ENCODE measurements at places on chromosomes 1 and 21.

GRCh38 chr1:158485455-158485854, 13.4 kb downstream of the OR10R2 start:
- no peak for DNase-seq

- no peak for DNase-seq
Measured at GRCh38 chr1:73948055-73948454, 249.9 kb downstream of the LRRIQ3 start.

GRCh38 chr1:24322470-24323177, 3.5 kb downstream of the GRHL3 start:
- no peak for DNase-seq

DNA sequence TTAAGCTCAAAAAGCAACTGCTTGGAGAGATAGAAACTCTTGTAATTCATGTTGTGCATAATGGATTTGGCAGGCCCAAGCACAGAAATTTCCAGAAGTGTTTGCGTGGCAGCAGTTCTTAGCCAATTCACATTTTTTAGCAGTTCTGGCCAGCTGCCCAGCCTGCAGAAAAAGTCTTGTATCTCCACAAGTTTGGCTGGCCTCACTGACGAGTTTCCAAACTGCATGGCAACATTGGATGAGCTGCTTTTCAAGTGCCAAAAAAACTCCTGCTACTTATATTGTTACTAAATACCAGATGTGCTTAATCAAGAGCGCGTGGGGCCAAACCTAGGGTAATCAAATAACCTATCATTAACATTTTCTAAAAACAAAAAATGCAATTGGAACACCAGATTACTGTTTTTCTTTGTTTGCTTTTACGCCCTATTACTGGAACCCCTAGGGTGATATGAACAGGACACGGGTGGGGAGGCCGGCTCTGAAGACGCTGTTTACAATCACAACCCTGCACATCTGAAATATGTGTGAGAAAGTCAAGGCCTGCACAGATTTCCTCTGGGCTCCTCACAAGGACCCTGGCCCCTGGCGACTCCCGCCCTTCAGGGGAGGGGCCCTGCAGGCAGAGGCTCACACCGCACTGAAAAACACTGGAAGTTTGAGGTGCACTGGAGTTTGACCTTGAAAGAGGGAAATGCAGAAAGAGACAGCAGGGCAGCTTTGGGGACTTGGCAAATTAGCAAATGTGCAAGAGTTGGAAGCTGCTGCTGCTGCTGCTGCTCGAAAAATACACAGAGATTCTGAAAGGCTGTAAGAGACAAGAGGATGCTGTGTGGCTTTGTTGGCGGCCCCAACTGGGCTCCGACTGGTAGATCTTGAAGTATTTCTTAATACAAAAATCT, 55.2 kb upstream of the TARBP1 start:
- DNase-seq, result peak; percentile 84

- peak; percentile 90 for DNase-seq
Measured at GRCh38 chr1:220094016-220094911, at the start of gene IARS2. IARS2 (plus strand) TSS chr1:220094132; CDS start chr1:220094217, 85 bp downstream.

- DNase-seq, result no peak
Measured at GRCh38 chr21:15543473-15543872, 186.3 kb upstream of the USP25 start.

DNA sequence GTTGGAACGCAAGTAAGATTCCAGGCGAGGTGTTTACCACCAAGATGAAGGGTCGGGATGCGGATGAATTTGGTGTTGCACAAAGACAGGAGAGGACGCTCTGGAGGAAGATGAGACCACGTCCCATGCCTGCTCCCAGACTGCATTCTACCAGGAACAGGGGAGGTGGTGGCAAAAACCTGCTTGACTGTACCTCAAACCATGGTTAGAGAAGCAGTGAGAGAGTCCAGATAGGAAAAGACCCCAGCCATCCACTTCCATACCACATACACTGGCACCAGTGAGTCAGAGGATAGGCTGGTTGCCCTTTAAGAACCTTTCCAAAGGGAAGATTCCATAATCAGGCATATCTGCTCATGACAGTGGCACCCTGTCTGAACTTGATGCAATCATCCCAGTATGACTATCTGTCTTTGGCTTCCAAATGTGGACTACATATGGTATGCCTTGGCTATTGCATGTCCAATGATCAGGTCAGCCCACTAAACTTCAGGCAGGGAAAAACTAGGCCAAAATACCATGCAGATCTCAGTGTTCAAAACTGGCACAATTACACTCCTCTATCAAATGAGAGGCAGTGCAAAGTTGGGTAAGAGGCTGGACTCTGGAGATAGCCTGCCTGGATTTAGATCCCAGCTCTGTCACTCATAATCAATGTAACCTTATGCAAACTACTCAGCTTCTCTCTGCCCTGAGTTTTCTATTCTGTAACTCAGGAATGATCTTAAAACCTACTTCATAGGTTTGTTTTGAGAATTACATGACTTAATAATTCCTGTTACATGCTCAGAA, 20.6 kb downstream of the NPR1 start:
- no peak for DNase-seq

DNA sequence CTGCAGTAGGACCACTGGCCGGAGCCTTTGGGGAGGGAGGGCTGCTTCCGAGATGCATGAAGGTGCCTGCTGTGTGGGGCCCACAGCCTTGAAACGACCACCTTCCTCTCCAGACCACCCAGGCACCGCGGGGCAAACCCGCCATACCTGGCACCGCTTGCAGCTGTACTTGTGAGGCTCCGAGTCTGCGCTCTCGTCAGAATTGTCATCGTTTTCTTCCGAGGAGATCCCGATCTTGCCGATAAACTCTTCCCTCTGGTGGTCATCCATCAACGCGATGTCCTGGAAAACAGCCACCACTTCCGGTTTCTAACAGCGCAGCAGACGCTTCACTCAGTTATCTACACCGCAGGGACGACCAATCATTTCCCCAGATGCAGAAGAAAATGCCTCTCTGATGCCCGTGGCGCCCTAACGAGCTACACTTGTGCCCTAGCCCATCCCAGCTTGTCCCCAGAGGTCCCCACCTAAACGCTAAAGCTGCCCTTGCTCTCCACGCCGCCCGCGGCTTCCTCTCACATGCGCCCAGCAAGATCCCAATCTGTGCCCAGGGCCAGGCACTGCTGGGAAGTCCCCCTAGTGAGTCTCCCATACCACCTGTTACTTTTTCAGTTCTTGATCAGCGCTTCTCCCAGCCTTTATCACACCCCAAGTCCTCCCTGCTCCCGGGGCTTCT, 55.0 kb upstream of the RIPK4 start:
- DNase-seq, result no peak

- DNase-seq, result no peak
Measured at GRCh38 chr21:42461185-42461520, 34.9 kb downstream of the RSPH1 start.

- peak; percentile 37 for DNase-seq
Measured at GRCh38 chr1:241356187-241356518, 852 bp downstream of the RGS7 start.

- DNase-seq, result no peak
Measured at GRCh38 chr21:25646474-25646873, 7.4 kb downstream of the JAM2 start.

DNA sequence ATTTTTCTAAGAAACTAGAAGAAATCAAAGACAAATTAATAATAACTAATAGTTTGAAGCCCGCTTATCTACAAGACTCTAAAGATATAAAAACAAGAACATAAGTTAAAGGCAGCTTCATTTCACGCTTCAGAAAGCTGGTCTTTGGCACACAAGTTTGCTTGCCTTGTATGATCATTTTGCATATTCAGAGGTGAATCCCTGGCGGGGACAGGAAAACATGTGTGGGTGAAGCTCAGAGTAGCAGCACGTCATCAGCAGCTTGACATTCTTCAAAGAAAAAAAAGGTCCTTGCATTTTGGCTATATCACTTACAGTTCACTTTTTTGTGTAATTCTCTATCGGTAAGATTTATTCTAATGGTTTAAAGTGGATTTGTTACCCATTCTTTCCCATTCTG, 1911.8 kb downstream of the MRPL39 start:
- peak; percentile 9 for DNase-seq

DNA sequence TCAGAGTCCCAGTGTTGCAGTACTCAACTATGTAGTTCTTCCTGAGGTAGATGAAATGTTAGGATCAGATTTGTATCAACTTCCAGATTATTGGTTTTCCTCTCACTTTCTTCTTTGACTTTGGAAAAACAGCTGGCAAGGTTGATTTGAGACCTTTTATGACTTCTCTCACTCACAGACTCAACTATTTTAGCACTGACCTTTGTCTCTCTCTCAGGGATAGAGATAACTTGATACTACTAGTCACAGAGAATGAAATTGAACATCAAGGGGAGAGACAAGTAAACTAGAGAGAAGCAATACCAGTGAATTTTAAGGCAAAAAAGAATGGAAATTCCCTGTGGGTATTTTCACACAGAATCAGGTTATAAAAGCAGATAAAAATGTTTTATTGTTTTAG, 159.7 kb upstream of the B3GALT2 start:
- no peak for DNase-seq

- DNase-seq, result no peak
Measured at GRCh38 chr1:150753416-150753815, 12.2 kb downstream of the CTSS start.

DNA sequence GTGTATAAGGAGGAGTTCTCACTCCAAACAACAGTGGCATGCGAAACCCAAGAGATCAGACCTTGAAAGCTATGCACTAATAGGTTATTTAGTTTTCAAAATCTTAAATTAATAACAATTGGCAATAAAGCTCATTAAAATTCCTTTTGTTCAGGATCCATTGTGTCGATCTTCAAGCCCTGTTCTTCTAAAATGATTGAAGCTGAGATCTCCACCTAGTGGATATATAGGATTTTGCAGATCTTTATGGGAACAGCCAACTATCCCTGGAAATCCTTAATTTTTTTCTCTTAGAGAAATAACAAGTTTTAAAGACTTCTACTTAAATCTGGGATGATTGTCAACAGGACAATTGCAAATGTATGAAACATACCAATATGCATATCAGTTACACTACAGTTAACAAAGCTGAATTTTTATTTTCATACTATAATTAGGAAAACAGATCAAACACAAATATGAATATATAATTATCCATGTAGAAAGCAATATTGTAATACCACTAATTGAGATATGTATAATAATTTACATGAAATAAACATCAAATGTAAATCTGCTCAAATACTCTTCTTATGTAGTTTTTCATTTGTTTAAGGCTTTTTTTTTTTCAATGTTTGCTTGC, 43.3 kb downstream of the LRRC53 start:
- peak; percentile 50 for DNase-seq
